ENCODE measurements at places on chromosomes 3 and 15.
A peak's percentile ranks its signal among the peaks of the same experiment; 100 is the strongest.

GRCh38 chr3:13393427-13394360, 26.4 kb downstream of the NUP210 start:
- no peak for DNase-seq

DNA sequence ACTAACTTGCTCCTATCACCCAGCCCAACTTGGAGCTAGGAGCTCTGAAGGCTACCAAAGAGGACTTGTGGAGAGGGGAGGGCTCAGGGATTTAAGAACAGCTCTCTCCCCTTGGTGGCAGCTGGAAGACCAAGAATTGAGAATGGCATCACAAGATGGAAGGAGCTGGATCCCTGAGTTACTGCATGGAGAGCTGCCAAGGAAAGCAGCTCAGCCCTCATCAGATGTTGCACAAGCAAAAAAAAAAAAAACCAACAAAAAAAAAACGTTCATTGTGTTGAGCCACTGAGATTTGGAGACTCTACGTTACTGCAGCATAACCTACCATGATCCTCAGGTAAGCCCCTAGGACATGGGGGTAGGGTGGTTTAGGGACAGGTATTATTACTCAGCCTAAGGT, 41.0 kb downstream of the ITGB5 start:
- DNase-seq, result no peak

DNA sequence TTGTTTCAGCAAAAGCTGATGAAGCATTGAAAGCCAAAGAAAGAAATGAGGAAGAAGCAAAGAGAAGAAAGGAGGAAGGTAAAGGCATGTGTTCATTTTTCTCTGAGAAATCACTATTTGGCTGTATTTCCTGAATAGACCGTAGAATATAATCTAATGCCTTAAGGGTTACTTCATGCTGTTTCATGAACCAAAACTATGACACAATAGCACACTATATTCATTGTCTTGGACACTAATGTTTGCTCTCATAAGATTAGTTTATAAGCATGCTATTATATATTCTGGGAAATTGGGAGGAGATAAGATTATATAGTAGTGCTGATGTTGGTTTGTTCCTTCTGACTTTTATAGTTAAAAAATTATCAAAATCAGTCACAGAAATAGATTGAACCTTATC, 110.1 kb upstream of the MLF1 start:
- DNase-seq, result no peak

DNA sequence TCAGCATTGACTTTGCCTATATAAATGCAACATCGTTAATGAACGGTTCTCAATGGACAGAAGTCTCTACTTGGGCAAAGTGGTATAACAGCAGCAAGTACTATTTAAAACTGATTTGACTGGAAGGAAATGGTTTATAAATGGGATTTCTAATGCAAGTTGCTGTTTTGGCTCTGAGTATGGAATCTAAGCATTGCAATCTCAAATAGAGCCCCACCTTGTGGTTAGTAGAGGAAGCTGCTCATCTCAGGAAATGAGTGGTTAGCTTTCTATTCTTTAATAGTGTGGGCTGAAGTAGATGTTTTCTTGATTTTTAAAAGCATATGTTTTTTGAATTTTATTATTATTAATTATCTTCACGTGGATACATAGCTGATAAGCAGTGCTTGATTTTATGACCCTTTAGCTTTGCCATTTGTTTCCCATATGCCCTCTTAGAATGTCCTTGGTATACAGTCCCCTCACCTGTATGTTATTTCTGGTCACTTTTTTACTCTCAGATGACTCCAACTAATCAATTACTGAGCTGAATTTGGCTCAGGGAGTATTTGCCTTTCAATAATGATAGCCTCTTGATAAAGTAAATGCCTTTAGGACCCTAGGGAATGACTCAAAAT, 67.1 kb downstream of the OXSM start:
- DNase-seq, result peak; percentile 50

- no peak for DNase-seq
Measured at GRCh38 chr3:62999791-63000190, 124.6 kb upstream of the CADPS start.

GRCh38 chr3:87491843-87492242, 215.5 kb upstream of the POU1F1 start:
- no peak for DNase-seq

DNA sequence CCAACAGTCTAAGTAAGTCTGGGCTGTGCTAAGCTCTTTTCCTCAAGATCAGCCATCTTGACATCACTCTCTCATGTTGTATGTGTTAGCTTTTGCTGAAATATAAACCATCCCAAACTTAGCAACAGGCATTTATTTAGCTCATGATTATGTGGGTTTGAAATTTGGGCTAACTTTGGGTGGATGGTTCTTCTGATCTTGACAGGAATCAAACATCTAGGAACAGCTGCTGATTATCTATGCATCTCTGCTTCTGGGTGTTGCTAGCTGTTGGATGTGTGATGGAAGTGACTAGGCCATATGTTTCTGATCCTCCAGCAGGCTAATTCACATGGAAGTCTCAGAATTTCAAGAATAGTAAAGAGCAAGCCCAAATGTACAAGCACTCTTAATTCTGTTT, 615.2 kb upstream of the TGFBR2 start:
- DNase-seq, result no peak

Data from NCI-H69 (cell line).